ENCODE measurements at places on chromosomes 16 and 17.

- DNase-seq = peak; percentile 9
These were observed 85.7 kb upstream of the XYLT1 start for GRCh38 chr16:17556276-17557052.

DNA sequence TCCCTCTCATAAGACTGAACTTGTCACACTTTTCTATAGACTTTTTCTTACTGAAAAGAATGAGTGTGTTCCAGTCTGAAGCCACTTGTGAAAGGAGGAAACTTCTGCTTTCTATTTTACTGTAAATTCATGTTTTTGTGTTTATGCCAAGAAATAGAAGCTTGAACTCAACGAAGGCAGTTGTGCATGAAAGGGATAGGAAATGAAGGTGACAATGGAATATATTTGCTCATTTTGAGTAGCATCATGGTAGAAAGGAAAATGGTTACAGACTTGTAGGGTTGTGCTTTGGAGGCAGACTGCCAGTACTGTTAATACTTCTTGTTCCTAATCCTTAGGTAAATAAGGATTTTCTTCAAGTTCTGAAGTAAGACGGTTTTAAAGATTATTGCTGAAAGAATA is 8.1 kb downstream of the CLTC start:
- no peak for DNase-seq

- DNase-seq = no peak
These were observed 887 bp upstream of the EVI2B start for GRCh38 chr17:31314782-31315100.

- DNase-seq = no peak
These were observed 12.9 kb upstream of the MYO18A start for GRCh38 chr17:29193146-29193545.

- DNase-seq = peak; percentile 11
These were observed 8.6 kb downstream of the CX3CL1 start for GRCh38 chr16:57380671-57381462.

- no peak for DNase-seq
These were observed 11.3 kb upstream of the RASD1 start for GRCh38 chr17:17507465-17508011.

GRCh38 chr17:69331756-69332155 is 4.8 kb upstream of the ABCA5 start:
- no peak for DNase-seq

DNA sequence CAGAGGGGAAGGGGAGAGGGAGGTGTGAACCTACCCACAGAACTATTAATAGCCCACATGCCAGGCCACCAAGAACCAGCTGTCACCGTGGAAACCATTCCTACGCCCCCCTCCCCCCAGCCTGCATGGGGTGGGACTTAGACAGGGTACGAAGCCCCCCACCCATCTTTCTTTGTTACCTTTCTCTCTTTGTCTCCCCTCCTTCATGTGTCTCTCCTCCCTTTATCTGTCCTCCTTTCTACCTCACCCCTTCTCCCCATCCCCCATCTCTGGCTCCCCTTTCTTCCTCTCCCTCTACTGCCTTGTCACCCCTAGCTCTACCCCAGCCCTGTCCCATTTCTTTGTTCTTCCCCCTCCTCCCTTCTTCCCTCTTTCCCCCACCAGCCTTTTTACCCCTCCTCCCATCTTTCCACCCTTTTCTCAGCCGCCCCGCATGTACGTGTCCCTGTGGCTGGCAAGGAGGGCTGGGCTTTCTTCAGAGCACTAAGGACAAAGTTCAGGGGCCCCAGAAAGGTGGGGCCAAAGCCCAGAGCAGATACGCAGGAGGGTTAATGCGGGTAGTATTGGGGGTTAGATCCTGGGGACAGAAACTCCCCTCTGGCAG is 8.0 kb downstream of the THRA start:
- DNase-seq = no peak

- no peak for DNase-seq
These were observed 23.9 kb upstream of the MEAK7 start for GRCh38 chr16:84528322-84528721.

DNA sequence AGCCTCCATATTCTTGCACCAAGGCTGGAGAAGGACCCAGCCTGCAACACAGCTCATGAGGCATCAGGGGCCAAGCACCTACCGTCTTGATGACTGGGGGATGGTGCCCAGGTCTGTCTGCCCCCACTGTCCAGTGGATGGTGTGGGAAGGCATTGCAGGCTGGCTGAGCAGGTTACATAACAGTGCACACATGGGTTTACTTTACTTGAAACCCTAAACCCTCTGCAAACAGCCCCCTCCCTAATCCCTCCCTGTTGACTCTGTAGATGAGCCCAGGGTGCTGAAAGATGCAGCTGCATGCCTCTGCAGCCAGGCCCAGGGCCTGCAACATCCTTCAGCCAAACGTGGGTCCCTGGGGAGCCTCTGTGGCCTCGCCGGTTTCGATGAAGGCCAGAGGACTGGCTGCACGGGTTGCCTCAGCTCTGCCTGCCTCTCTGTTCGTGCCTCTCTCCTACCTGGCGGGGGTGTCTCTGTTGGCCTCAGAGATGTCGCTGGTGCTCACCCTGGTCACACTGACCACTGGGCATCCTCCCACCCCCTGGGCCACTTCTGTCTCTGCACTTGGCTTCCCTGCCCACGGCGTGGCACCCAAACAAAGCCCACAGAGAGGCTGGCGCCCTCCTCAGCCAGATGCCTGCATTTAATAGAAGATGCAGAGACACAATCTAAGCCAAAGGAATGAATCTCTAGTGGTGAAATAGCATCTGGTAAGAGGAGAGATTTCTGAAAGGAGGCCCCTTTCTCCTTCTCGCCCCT is 95.1 kb downstream of the METRNL start:
- DNase-seq = no peak

DNA sequence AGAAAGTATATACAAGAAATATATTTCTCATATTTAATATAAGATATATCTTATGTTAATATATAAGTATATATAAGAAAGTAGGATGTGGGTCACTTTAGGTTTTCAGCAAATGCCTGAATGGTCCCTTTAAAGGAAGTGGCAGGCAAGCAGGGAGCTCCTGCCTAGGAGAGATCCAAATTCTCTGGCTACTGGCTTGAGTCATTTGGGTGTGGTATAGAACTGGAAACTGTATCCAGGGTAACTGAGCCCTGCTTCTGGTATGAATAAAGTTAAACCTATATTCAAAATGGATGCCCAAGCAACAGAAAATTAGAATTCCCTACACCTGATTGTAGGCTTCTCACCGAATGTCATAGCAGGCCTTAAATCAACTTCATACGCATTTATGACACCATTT is 144.4 kb downstream of the ZNF18 start:
- no peak for DNase-seq

- no peak for DNase-seq
These were observed 24.6 kb upstream of the SHISA9 start for GRCh38 chr16:12876778-12877177.

DNA sequence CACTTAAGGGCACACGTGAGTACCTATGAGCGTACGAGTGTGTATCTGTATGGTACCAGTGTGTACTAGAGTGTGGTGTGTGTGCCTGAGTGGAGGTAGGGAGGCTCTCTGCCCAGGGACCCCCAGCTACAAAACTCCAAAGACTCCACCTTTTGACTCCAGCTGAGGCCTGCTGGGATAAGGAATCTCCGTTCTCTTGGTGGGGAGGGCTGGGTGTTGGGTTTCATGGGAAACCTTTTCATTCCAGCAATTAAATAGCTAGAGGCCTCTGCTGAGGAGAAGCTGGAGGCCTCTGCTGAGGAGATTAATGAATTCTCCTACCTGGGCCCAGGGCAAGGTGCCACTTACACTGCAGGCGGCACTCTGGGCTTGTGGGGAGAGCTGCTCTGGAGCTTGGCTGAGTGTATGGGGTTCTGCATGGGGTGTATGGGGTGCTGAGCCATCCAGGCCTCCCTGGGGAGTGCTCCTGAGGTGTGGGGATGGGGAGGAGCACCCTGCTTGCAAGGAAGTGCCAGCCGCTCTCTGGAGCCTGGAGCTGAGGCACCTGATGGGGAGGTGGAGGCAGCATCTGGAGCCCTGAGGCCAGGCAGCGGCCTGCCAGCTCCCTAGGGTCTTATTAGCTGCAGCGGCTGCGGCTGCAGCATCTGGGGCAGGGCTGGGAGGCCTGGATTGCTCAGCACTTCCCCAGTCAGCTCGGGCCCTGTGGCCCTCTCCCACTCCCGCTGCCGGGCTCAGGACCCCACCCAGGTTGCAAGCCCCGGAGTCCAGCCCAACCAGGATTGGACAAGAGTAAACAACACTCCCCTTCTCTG is 4.6 kb downstream of the ANKRD13B start:
- DNase-seq = no peak

GRCh38 chr17:11330006-11330405 is 89.0 kb downstream of the SHISA6 start:
- no peak for DNase-seq

GRCh38 chr17:77496831-77497577 is 356.2 kb downstream of the SEC14L1 start:
- DNase-seq = no peak

- DNase-seq = no peak
These were observed 10.1 kb downstream of the IL32 start for GRCh38 chr16:3075523-3075915.

DNA sequence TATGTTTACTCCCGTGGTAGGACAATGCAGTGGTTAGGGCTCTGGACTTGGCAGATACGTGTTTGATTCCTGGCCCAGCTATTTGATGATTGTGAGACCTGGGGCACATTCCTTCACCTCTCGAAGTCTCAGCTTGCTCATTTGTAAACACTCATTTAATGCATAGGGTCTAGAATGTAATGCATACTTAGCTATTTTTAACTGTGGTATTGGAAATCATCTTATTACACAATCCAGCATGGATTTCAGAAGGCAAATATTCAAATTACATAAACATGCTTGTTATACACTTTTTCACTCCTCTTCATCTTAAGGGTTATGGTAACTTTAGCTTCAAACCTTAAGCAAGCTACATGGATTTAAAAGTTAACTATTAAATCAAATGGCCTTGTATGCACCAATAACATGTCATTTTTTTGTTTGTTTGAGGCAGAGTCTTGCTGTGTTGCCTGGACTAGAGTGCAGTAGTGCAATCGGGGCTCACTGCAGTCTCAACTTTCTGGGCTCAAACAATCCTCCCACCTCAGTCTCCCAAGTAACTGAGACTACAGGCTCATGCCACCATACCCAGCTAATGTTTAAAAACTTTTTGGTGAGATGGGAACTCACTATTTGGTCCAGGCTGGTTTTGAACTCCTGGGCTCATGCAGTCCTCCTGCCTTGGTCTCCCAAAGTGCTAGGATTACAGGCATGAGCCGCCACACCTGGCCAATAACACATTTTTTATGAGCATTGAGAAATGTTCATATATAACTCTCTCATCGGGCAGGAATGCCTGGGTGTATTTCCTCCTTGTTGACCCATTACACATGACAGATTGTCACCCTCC is 52.5 kb downstream of the VAT1L start:
- no peak for DNase-seq

GRCh38 chr16:2969545-2970521 is 685 bp downstream of the PAQR4 start:
- DNase-seq = peak; percentile 69

GRCh38 chr17:66309793-66310192 is 7.4 kb downstream of the PRKCA start:
- no peak for DNase-seq

DNA sequence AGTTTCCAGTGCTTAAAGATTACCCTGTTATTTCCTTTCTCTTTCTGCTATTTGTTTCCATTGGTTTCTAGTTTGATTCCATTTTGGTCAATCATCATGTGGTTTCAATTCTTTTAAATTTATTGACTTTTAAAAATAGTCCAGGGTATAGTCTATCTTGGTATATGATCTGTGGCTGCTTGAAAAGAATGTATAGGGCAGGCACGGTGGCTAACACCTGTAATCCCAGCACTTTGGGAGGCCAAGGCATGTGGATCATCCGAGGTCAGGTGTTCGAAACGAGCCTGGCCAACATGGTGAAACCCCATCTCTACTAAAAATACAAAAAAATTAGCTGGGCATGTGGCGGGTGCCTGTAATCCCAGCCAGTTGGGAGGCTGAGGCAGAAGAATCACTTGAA is 34.5 kb upstream of the NACA2 start:
- DNase-seq = no peak

GRCh38 chr16:11957591-11958395 is 7.2 kb upstream of the TNFRSF17 start:
- DNase-seq = no peak

DNA sequence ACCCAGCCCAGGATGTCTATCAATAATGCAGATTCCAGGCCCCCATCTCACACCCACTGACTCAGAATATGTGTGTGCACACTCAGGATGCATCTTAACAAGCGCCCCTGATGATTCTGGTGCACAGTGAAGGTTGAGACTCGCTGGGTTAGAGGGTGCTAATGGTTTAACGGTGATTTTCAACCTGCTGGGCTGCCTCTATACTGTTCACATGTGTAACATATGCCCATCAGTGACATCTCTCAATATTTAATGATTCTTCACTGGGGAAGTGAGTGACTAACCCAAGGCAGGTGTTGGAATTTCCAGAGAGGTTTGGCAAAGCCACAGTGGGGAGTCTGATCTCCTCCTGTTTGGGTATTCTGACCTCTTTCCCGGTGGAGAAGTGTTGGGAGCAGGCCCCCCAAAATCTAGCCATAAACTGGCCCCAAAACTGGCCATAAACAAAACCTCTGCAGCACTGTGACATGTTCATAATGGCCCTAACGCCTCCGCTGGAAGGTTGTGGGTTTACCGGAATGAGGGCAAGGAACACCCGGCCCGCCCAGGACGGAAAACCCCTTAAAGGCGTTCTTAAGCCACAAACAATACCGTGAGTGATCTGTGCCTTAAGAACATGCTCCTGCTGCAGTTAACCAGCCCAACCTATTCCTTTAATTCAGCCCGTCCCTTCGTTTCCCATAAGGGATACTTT is 4.1 kb upstream of the DOC2B start:
- no peak for DNase-seq

- no peak for DNase-seq
These were observed 1.8 kb downstream of the ZSCAN10 start for GRCh38 chr16:3097266-3097665.

- no peak for DNase-seq
These were observed 511.5 kb downstream of the TOX3 start for GRCh38 chr16:52035436-52035835.

GRCh38 chr17:56610321-56610720 is 16.8 kb downstream of the NOG start:
- no peak for DNase-seq

DNA sequence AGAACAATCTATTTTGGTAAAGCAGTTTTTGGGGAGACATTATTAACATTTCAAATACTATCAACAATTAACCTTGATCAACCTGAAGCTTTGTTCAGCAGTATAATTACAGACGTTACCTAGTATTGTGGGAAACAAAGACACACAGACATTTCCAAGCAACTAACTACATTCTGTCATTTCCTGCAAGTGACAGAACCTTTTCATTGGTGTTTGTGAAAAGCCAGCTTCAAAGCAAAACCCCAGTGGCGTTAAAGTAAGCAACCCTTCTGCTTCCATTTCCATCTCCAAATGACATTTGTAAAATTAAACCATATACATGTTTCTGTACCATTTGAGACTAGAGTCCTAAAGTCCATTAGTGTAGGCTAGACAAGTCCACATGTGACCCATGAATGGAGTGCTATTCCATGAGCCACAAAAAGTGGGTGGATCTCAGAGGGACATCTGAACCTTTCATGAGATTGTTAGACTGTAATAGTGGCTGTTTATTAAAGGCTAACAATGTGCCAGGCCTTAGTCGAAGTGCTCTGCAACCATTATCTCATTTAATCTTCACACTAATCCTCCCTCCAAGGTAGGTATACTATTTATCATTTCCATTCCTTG is 101.2 kb downstream of the SSH2 start:
- no peak for DNase-seq
